ENCODE measurements at places on chromosomes 12 and 14.

DNA sequence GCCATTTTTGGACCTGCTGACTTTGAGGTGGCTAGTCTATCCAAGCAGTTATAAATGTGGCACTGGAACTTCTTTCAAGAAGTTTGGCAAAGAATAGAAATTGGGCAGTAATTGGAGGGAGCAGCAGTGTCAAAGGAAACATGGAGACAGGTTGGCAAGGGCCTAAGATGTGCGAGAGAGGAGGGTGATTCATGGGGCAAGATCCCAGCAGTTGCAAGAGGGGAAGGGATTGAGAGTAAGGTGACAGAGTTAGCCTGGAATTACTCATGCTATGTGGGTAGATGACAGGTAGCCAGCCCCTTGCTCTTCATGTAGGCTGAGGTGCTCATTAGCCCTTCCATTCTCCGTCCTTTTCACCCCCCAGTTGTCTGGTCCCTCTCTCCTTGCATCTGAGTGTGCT, 42.2 kb downstream of the FBXL14 start:
- peak; percentile 59 for DNase-seq

DNA sequence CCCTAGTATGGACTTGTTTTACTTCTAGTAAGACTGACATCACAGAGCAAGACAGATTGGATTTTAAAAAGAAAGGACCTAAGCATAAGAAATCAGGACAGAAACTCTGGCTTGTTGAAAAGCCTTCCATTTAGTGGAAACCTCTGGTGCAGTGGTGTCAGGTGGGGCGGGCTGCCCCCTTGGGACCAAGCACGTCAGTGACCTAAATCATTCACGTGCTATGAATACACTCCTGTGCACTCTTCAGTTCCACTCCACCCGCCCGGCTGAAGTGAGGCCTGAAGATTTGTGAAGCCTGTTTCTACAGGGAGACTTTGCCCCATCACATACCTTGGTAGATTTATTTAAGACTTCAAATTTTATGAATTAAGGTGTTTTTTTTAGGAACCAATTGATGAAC, 58.2 kb upstream of the STRN3 start:
- no peak for DNase-seq

- DNase-seq, result no peak
Observed at GRCh38 chr12:97026901-97027300, 119.8 kb downstream of the NEDD1 start.

GRCh38 chr12:48043771-48044170, 39.5 kb upstream of the COL2A1 start:
- no peak for DNase-seq

- peak; percentile 43 for DNase-seq
Observed at GRCh38 chr14:32473464-32473855, 144.4 kb downstream of the AKAP6 start.

DNA sequence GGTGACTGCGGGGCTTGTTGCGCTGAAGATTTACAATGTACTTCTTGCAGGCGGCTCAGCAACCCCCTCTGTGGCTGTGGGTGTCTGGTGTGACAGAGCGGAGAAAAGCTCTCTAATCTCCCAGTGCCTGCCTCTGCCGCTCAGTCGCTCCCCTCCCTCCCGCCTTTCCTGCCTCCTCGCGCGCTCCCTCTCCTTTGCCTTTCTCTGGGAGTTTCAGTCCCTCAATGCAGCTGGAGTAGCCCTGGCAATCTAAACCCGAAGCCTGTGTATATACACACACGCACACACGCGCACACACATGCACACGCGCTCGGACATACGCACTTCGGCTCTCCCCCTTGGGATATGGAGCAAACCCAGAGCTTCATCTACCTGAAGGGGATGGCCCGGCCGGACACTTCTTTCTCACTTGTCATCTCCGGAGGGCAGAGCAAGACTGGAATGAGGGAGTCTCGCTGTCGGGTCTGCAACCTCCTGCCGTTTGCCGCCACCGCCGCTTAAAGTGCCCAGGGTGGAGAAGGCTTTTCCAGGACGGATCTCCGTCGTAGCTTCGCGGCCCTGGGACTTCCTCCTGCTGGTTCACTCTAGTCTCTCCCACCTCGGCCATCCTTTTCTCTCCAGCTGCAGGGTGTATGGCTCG, 599 bp upstream of the TRHDE start:
- peak; percentile 77 for DNase-seq
